NCI-H82 (cell line): ENCODE measurements at places on chromosomes 6 and 20.

DNA sequence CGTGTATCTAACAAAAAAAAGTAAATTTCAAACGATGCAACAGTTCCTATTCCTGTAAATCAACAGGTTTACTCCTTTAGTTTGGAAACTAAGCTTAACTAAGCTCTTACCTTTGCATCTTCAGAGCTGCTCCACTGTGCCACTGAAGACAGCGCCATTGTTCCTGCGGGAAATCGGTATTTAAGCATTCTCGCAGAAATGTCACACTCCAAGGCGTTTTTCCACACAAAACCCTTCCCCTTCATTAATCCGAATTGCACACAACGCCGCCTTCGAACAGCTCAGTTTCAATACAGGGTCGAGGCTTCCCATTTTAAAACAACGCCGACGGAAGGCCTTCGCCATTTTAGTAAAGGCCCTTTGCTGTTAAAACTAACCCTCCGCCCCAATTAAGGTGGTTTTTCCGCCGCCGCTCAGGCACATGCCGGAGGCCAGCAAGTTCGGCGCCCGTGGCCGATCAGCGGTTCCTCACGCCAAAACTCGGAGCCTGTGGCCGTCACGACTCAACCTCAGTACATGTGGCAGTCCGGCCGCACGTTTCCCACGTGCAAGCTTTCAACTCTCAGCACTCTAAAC, 35.4 kb upstream of the SYNCRIP start:
- peak; percentile 41 for DNase-seq

DNA sequence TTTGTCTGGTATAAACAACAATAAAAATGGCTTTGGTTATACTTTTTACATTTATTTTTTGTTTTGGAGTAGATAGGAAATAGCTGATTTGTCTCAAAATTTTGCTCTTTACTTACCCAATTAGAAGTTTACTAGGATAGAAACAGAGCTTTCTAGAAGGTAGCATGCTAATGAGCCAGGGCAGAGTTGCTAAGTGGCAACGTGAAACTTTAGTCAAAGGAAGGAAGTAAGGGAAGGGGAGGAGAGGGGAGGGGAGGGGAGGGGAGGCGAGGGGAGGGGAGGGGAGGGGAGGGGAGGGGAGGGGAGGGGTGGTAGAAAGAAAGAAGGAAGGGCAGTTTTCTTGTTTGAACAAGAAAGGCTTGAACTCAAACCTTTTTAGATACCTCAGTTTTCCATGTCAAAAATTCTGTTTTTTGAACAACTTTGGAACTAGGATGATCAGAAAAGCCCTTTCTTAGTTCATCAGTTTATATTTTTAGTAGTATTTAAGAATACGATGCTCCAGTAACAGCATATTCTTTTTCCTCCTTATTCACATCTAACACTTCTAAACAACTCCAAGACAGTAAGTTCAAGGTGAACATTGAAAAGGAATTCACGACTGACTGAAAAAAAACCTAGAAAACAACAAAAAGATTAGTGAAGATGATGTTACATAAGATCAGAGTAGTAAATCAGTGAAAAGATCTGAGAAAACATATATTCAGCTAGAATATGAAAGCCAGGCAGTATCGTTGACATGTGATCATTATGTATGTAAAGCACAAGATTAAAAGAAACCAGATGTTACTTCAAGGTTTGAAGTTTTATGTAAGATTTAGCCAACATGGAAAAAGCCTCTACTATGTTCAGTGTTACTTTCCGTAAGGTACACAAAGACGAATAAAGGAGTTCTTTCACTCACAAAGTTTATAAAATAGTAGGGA, 263.4 kb downstream of the ARHGAP18 start:
- DNase-seq: no peak

- no peak for DNase-seq
Measured at GRCh38 chr6:45605971-45606370, 228.2 kb upstream of the SUPT3H start.

- no peak for DNase-seq
Measured at GRCh38 chr6:32406857-32407256, at the start of gene BTNL2. Gene BTNL2, minus strand, starts transcription at chr6:32407181. Its CDS starts 58 bp downstream, at chr6:32407123.

- DNase-seq: peak; percentile 80
Measured at GRCh38 chr20:5448449-5449118, 131.8 kb upstream of the PROKR2 start.

- DNase-seq: no peak
Measured at GRCh38 chr20:25006431-25007167, 14.0 kb upstream of the APMAP start.

DNA sequence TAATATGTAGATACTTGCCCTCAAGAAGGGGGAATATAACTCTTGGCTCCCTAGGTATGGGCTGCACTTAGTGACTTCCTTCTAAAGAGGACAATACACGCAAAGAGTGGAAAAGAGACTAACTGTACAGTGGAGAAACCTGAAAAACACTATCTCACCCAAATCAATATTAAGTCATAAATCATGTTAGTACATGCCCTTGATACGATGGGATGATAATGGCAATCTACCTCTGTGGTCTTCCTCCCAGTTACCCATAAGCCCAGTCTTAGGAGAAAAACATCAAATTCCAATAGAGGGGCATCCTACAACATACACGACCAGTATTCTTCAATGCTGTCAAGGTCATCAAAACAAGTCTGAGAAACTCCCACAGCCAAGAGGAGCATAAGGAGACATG, 1.3 kb downstream of the TRIM26 start:
- DNase-seq: no peak
